ENCODE measurements at places on chromosomes 2 and 18. TPM values are rescaled to one million over a fixed set of nuclear protein-coding genes. Genes with fewer than 3 reads are reported as not detected.

The CACNB4 gene
- 0.20 TPM for total RNA-seq

The C2orf80 gene
- not detected for total RNA-seq

The TGFA gene
- 0.42 TPM for total RNA-seq

The TUBA3E gene
- total RNA-seq, result not detected

The ADCYAP1 gene
- total RNA-seq, result not detected

The RAD51AP2 gene
- not detected for total RNA-seq

The RTP5 gene
- total RNA-seq, result 0.18 TPM

The RASGRP3 gene
- total RNA-seq, result 3.5 TPM

The CD28 gene
- 66.4 TPM for total RNA-seq

The SUPT7L gene
- total RNA-seq, result 31.1 TPM

The C2orf92 gene
- total RNA-seq, result 4.6 TPM

GRCh38 chr2:86372641-86373502 is 35.4 kb upstream of the REEP1 start:
- DNase-seq, result no peak

- no peak for DNase-seq
These were observed 280 bp upstream of the CYP1B1 start for GRCh38 chr2:38076152-38076709.

DNA sequence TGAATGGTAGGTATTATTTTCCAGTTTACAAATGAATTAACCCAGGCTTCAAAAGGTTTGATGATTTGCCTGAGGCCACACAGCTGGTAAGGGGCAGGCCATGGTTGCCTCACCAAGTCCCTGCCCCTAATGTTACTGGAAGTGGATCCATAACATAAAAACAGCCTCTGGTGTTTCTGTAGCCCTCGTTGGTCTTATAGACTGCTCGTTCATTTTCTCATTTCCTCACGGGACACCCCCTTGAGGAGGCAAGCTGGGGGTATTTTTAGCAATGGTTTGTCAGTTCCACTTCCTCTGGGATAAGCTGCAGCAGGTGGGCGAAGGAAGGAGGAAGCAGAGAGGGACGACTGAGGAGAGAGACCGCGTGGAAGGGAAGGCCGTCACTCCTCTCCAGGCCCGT is 32.9 kb upstream of the NDUFV2 start:
- DNase-seq, result no peak

GRCh38 chr2:235366807-235367206 is 127.0 kb upstream of the AGAP1 start:
- DNase-seq, result no peak

DNA sequence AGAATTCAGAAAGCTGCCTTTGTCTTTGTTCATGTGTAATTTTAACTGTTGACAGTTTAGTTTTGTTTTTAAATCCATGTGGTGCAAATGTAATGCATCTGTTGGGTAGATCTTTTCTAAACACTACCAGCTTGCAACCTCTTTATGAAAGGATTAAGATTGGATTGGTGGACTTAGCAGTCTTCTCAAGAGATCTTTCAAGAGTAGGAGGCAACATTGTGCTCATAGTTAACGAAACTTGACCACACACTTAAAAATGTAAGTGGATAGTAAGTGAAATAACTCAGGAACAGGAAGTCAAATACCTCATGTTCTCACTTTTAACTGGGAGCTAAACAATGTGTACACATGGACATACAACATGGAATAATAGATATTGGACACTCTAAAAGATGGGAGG is 579.0 kb downstream of the RIT2 start:
- DNase-seq, result no peak

DNA sequence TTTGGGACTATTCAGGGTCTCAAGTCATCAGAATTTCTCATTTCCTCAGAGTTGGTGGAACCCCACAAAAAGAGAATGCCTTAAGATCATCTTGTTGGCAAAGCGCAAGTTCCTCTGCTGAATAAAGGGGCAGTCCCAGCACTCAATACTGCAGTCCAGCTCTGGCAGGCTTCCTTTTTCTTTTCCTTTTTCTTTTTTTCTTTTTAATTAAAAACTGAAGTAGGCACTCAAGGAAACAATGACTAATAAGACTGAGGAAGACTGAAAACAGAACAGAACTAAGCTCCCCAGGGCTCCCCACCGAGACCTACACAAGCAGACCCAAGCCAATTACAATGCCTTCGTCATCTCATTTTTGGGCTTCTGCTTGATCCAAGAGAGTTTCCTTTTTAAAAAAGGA is 82.0 kb downstream of the STK39 start:
- DNase-seq, result no peak

- no peak for DNase-seq
These were observed 106.9 kb upstream of the ACVR1C start for GRCh38 chr2:157735532-157735931.

GRCh38 chr2:24815171-24815570 is 21.9 kb downstream of the CENPO start:
- no peak for DNase-seq

DNA sequence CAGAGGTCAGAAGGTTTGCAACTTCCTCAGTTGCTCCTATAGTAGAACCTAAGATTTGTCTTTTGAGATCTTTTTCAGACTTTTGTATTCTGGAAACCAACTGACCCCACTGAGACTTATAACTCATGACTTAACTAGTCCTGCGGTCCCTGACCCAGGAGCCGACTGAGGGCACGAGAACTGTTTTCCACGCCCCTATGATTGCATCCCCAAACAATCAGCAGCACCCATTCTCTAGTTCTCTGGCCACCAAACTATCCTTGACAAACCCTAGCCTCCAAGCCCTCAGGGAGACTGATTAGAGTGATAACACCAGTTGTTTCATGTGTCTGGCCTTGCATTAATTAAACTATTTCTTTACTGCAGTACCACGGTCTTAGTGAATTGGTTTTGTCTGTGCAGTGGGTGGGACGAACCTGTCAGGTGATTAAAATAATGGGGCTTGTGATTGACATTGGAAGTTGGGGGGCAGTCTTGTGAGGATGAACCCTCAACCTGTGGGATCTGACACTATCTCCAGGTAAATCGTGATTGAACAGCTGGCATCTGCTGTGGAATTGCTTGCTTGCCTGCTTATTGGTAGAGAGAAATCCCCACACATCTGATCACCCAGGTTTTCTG is 95.7 kb downstream of the B3GNT2 start:
- DNase-seq, result no peak

- peak; percentile 73 for DNase-seq
These were observed 477 bp downstream of the ACVR1 start for GRCh38 chr2:157875641-157876065.

GRCh38 chr2:113826346-113827285 is 63.3 kb upstream of the ACTR3 start:
- DNase-seq, result no peak

DNA sequence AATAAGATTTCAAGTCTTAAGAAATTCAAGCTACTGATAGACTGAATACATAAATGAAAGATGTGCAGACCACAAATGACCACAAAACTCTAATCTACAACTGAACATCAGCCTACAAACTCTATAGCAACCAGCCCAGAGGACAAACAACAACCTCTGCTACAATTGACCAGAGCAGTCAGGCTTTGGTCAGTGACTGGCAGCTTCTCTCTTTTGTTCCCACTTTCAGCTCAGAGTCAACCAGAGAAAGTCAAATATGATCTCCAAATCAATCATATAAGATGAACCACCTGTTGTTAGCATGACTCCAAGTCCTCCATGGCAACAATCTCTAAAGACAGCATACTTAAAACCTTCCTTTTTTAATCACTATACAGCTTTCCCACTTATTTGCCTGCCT is 996.2 kb downstream of the SUCLG1 start:
- no peak for DNase-seq

- no peak for DNase-seq
These were observed 278.7 kb downstream of the BCL2 start for GRCh38 chr18:63040788-63041410.

DNA sequence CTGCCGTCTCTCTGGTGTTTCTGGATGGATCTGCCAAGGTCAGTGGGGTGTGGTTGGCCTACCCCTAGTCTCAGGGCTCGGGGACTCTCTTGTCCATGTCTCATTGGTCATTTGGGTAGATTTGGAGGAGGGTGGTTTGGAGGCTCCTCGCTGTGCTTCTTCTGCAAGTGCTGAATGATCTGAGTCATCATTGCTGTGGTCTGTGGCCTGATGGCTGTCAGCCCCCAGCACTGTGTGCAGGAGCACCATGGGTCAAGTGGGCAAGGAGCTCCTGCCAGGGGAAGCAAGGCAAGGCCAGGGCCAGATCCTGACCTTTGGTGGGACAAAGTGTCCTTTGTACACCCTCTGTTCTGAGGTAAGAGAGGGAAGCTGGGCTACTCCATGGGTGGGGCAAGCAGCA is 221.8 kb downstream of the FHOD3 start:
- DNase-seq, result no peak

DNA sequence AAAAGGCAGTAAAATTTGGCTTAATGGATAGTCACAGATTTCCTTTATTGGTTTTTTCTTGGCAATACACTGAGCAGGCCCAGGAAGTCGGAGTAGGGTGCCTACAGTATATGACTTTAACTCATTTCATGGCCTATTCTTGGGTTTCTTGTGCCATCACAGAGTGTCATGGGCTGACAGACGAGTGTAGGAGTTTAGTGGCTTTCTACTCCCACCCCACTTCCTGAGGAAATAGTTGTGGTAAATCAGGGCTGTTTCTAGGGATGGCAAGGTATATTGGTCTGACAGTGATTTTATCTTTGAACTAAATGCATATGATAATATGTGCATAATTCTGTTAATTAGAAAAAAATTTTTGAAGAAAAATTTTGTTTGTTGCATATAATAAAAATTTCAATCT is 100.1 kb downstream of the PLCL1 start:
- DNase-seq, result peak; percentile 26

DNA sequence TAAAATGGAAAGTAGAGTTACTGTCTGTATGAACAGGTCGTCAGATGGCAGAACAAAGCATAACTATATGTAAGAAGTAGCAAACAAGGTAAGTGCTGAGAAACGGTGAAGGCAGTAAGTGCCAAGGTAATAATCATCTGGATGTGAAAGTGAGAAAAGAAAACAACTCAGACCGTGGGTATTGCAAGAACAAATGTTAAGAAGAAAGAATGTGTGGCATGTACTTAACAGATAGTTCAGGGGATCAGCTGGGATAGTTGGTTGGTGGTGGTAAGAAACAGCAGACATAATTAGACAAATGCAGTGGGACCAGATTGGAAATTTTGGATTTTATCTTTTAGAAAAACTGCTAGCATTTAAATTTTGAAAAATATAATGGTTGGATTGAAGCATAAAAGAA is 375.8 kb upstream of the NXPH2 start:
- DNase-seq, result no peak

- DNase-seq, result no peak
These were observed 12.6 kb downstream of the FAM124B start for GRCh38 chr2:224389317-224389716.

DNA sequence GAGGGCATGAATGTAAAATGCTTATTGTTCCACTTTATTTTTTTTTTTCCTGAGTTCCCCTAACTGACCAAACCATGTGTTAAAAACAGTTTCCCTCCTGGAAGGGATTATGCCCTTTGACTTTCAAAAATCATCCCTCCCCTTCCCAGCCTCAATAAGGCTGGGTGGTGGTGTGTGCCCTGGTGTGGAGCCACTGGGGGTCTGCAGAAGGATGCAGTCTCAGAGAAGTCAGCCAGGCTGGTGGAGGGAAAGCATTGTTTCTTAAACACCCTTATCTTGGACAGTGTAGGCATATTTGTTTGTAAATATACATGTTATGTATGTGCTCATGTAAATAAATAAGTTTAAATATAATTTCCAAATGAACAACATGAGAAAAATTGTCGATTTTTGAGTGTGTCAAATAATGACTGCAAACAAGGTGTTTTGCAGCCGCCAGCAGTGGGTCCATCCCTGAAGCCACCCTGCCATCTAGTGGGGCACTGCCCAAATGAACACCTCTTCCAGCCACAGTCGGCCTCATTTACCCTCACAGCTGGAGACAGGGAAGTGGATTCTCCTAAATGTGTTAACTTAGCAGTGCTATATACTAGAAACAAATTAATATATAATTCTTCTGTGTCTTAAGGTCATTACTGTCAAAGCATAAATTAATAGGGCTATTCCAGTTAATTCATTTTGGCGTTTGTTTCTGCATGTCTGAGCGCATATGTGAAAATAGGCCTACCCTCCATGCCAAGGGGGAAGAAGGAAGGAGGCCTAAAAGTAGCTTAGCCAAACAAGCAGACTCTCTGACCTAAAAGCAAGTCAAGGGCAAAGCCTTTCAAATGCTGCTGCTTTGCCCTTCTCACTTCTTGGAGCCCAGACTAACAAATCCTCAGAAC is 209.6 kb upstream of the PIK3C3 start:
- DNase-seq, result no peak

- no peak for DNase-seq
These were observed 177.7 kb downstream of the TMEM247 start for GRCh38 chr2:46657042-46657504.

- peak; percentile 6 for DNase-seq
These were observed 109.0 kb upstream of the BZW1 start for GRCh38 chr2:200702646-200703118.

DNA sequence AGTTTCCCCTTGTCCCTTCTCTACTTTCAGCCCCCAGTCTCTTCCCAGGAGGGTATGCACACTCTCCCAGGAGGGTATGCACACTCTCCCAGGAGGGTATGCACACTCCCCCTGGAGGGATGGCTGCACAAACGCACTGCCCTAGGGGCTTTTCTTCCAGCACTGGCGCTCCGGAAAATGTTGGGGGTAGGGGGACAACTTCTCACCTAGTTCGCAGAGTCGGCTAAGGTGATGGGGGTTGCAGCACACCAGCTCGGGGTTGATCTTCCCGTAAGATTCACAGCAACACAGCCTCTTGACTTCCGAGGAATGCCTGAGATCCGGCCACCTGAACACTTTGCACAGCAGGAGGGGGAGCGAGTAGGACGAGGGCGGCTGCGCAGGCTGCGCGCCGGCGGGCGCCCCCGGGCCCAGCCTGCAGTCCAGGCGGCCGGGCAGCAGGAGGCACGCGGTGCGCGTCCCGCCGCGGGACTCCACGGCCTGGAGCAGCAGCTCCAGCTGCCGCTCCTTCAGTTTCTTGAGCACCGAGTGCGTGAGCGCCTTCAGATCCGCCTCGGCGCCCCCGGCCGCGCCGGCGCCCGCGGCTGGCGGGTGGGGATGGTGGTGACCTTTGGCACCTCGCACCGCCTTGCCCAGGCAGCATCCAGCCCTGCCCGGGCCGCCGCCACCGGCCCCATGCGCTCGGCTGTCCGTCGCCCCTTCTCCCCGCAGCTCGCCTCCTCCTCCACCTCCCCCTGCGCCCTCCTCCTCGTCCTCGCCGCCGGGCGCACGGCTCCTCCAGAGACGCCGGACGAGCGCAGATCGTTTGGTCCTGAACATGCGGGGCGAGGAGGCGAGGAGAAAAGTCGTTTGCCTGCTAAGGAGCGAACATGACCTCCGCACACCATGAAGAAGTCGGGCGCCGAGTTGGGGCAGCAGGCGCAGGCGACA is 894 bp downstream of the SMAD7 start:
- DNase-seq, result no peak

DNA sequence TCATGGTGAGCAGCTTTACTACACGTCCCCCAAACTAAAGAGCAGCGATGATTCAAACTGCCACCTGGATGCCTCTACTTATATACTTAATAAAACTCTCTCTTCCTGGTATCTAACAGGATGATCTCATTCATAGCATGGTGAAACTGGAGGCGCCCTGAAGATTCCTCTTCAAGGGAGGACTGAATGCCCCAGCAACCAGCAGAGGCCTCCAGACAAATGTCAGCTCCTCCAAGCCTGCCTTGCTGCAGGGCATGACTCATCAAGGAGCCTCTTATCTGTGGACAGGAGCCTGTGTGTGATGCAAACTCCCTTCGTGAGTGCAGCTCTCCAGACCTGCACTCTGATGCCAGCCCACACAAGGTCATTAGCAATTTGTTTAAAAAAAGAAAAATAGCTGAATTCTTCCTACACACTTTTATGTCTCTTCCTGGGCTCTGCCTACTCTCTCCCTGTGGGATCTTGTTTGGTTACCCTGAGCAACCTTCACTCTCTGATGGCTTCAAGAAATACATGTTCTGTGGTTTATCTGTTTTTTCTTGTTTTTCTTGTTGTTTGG is 30.2 kb downstream of the LONRF2 start:
- DNase-seq, result no peak
